Esophagus muscularis mucosa (tissue), 4 donors: ENCODE measurements at places on chromosomes 13 and 19. TPM values are rescaled to one million over a fixed set of nuclear protein-coding genes. Genes with fewer than 3 reads are reported as not detected.
A peak's percentile ranks its signal among the peaks of the same experiment; 100 is the strongest.

DNA sequence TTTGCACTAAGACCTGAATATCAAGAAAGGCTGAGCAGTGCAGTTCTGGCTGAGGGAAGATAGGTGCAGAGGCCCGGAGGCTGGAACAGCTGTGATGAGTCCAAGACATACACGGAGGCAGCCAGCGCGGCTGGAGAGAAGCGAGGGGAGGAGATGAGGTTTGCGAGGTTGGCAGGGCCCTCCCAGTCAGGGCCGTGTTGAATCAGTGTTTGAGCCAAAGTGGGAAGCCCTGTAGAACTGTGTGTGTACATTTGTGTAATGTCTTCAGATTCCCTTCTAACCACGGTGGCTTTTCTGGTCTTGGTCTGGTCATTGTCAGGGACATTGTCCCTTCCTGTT lies 34.9 kb downstream of the PAK4 start:
- DNase-seq = no peak
- no peak overlapping the region for H3K4me3 ChIP-seq
- peaks cover 73% of the 10 kb centered on the region for H3K4me1 ChIP-seq
- H3K27me3 ChIP-seq = no peaks in the 10 kb centered on the region
- no peaks in the 10 kb centered on the region for H3K36me3 ChIP-seq
- H3K27ac ChIP-seq = peak overlapping the region; percentile 18

Gene GTF3A
- 131 TPM for total RNA-seq

DNA sequence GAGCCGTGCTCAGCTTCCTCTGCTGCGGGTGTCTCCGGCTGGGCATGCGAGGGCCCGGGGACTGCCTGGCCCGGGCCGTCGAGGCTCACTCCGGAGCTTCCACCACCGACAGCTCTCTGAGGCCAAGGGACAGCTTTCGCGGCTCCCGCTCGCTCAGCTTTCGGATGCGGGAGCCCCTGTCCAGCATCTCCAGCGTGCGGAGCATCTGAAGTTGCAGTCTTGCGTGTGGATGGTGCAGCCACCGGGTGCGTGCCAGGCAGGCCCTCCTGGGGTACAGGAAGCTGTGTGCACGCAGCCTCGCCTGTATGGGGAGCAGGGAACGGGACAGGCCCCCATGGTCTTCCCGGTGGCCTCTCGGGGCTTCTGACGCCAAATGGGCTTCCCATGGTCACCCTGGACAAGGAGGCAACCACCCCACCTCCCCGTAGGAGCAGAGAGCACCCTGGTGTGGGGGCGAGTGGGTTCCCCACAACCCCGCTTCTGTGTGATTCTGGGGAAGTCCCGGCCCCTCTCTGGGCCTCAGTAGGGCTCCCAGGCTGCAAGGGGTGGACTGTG lies 1.2 kb downstream of the S1PR4 start:
- no peaks in the 10 kb centered on the region for H3K27me3 ChIP-seq
- peak overlapping the region; percentile 32 for H3K27ac ChIP-seq
- no peaks in the 10 kb centered on the region for H3K36me3 ChIP-seq
- no peaks in the 10 kb centered on the region for H3K4me1 ChIP-seq
- DNase-seq = no peak

Gene ZNF835
- total RNA-seq = 11.4 TPM

Gene FBXO17
- 39.9 TPM for total RNA-seq

GRCh38 chr19:44685877-44686276 lies 13.1 kb upstream of the CEACAM16 start:
- no peaks in the 10 kb centered on the region for H3K36me3 ChIP-seq
- no peak overlapping the region for H3K27ac ChIP-seq
- H3K27me3 ChIP-seq = no peaks in the 10 kb centered on the region
- no peak for DNase-seq
